Uterus (tissue), 4 donors: ENCODE measurements at places on chromosomes 12 and 14. TPM values are rescaled to one million over a fixed set of nuclear protein-coding genes. Genes with fewer than 3 reads are reported as not detected.

The OVCH1 gene
- total RNA-seq, result not detected

The KLHL33 gene
- 2.1 TPM for total RNA-seq

The CLEC12A gene
- total RNA-seq, result not detected

The ERBB3 gene
- 9.1 TPM for total RNA-seq

The CNTN1 gene
- 124 TPM for total RNA-seq

The WNT1 gene
- total RNA-seq, result not detected

The FOS gene
- 169 TPM for total RNA-seq

The FSCB gene
- total RNA-seq, result 0.14 TPM

The TBX5 gene
- total RNA-seq, result not detected

The KERA gene
- total RNA-seq, result not detected

The E2F7 gene
- 5.9 TPM for total RNA-seq

The SELPLG gene
- total RNA-seq, result 3.6 TPM

The HSPA2 gene
- 27.7 TPM for total RNA-seq

The ABCD2 gene
- 0.29 TPM for total RNA-seq

The GZMH gene
- total RNA-seq, result not detected

The TMED8 gene
- total RNA-seq, result 14.9 TPM

DNA sequence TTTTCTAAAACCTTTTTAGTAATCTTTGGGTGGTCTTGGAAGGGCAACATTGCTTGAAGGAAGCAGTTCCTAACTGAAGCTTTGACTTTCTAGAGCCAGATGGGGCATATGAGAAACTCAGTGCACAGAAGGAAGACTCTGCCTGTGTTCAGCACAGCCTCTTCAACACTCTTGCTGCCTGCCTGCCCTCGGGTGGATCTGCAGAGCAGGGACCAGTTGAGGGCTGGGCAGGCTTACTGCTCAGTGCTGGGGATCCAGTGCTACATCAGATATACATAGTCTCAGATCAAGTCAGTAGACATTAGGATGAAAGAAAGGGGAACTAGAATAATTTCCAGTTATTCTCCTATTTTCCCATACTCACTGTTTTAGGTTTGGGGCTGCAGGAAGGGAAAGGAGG lies 29.5 kb upstream of the TMX1 start:
- no peak for DNase-seq

GRCh38 chr14:95495076-95495475 lies 21.4 kb downstream of the SYNE3 start:
- no peak for DNase-seq

- DNase-seq, result peak; percentile 46
Measured at GRCh38 chr12:64633940-64634337, 23.6 kb downstream of the RASSF3 start.

GRCh38 chr12:20483776-20484175 lies 115.4 kb downstream of the PDE3A start:
- no peak for DNase-seq

- DNase-seq, result no peak
Measured at GRCh38 chr12:29726741-29727348, 56.9 kb downstream of the TMTC1 start.

DNA sequence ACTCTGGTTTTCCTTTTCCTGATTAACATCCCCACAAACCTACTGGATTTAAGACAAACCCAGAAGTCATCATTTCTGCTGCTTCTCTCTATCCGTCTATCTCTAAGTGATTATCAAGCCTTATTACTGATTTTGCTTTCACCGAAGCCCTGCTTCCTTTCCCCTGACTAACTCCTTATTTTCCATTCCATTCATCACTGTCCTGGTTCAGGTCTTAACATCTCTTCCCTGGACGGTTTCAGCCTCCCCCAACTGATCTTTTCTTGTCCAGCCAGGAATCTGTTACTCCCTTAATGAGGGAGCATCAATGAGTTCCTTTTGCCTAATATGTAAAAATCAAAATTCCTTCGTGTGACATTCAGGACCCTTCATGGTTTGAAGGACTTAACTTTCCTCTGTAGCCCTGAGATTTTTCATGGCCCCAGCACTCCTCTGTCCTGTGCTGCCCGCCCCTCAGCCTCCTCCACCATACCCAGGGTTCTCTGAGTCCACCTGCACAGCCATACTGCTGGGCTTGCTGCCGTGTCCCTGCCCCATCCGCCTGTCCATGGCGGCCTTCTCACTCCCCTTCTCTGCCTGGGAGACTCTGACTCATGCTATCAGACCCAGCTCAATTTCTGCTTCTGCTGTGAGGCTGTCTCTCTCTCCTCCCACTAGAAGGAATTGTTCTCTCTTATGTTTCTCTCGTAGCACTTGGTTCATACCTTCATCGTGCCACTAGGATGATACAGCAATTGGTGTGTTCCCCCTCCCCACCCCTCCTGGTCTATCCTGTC lies 167.8 kb upstream of the HIF1A start:
- no peak for DNase-seq

- DNase-seq, result no peak
Measured at GRCh38 chr14:75562089-75562488, 16.3 kb upstream of the FLVCR2 start.

- DNase-seq, result no peak
Measured at GRCh38 chr14:102696856-102697495, 80.3 kb upstream of the TRAF3 start.

- no peak for DNase-seq
Measured at GRCh38 chr12:79301181-79301580, 389.6 kb downstream of the PAWR start.

GRCh38 chr12:124716208-124717130 lies 147.2 kb downstream of the SCARB1 start:
- DNase-seq, result no peak

DNA sequence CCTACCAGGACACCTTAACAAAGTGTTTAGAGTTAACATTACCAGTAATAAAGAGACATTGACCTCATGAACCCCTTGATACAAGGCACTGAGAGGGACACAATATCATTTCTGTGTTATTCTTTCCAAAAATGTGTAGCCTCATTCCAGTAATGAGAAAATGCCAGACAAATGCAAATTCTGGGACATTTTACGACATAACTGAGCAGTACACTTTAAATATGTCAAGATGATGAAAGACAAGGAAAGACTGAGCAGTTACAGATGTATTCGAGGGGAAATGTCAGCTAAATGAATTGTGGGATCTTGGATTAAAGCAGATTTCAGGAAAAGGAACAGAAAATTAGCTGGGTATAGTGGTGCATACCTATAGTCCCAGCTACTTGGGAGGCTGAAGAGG lies 255.6 kb downstream of the ERC1 start:
- DNase-seq, result no peak

DNA sequence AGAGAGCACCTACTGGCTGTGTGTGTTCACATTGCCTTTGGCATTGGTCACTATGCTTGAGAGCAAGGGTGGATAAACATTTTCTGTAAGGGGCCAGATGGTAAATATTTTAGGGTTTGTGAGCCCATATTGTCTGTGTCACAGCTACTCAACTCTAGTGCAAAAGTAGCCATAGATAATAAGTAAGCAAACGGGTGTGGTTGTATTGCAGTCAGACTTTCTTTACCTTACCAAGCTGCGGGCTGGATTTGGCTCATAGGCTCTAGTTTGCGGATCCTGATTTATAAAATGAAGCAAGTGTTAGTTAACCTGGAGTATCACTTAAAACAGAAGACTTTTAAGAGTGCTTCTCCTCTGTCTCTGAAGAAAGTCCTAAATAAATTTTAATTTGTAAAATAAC lies 169.0 kb downstream of the KICS2 start:
- DNase-seq, result no peak

GRCh38 chr12:82862069-82862841 lies 175.5 kb downstream of the TMTC2 start:
- no peak for DNase-seq

DNA sequence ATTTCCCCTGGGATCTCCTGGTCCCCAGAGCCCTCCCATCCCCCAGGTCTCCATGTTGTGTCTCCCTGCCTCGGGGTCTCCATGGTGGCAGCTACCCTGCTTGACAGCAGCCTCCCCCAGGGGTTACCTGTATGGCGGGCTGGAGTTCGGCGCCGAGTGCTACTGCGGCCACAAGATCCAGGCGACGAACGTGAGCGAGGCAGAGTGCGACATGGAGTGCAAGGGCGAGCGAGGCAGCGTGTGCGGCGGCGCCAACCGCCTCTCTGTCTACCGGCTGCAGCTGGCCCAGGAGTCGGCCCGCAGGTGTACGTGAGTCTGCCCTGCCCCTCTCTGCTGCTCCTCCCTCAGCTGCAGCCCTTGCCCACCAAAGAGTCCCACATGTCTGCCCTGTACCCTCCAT lies 80.9 kb downstream of the WSCD2 start:
- DNase-seq, result no peak

DNA sequence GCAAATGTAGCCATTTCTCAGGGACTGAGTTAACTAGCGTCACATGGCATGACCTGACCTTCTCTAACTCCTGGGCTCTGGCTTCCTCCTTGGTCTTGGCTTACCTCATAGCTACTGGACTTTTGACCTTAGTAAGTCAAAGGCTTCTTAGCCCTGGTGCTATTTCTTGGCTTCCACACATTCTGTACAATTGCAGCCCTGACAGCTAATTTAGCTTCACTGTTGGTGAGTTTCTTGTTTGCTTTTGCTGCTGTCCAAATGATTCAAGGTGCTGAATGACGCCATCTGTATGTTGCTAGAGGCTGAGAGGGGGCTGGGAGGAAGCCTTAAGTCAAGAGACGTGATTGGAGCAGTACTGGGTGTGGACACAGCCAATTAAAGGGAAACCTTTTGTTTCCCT lies 202.7 kb downstream of the PRKD1 start:
- DNase-seq, result no peak

GRCh38 chr12:19712041-19712440 lies 272.7 kb downstream of the AEBP2 start:
- no peak for DNase-seq

- no peak for DNase-seq
Measured at GRCh38 chr12:53443955-53444354, 2.4 kb downstream of the PRR13 start.

DNA sequence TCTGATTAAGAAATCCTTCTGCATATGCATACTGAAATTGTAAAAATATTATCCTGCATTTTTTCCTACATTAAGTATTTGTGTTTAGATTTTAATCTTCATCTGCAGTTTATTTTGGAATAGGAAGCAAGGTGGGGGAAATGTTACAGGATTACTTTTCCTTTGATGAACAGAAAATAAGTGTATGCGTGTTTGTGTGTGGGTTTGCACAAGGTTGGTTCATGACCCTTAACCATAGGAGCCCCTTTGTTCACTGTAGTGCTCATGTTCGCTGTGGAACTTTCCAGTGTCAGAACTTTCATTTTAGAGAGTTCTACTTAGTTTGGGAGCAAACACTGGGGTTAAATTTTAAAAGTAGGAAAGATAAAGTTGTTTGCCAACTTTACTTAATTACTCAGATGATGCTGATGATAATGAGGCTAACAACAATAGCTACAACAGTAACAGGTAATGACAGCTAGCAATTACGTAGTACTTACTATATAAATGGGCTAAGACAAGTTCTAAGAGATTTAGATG lies 6.4 kb upstream of the A2M start:
- no peak for DNase-seq

DNA sequence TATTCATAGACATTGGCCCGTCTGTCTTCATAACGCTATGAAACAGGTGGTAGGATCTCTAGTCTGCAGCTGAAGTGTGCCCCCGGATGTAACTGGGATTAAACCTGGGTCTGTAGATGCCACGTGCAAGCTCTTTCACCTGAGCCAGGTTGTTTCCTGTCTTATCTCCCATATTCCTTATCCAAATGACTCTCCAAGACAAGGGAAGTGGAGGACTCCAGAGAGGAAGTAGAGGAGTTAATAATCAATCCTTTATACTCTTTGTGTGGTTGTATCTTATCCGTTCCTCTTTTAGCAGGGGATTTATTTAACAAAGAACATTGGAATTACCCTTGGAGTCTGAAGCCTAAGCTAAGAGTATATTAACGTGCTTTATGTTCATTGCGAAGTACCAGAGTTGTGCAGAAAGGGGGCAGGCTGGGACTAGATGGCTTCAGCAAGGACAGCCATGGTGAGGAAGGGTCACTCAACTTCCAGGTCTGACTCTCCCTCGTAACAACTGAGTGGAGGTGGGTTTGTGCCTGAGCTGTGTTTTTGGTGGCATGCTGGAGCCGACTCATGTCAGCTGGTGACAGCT lies 82.8 kb downstream of the RIN3 start:
- no peak for DNase-seq
